ENCODE measurements at places on chromosomes 16 and 17. TPM values are rescaled to one million over a fixed set of nuclear protein-coding genes. Genes with fewer than 3 reads are reported as not detected.
A peak's percentile ranks its signal among the peaks of the same experiment; 100 is the strongest.

- no peak for DNase-seq
Observed at GRCh38 chr17:28540231-28540630, 12.2 kb downstream of the UNC119 start.

- DNase-seq, result no peak
Observed at GRCh38 chr17:68356949-68357455, 65.7 kb downstream of the ARSG start.

GRCh38 chr17:74430706-74431567, 951 bp upstream of the GPRC5C start:
- DNase-seq, result peak; percentile 97

The MYH2 gene
- not detected for polyA plus RNA-seq

GRCh38 chr16:83995754-83996153, 27.7 kb downstream of the NECAB2 start:
- no peak for DNase-seq

GRCh38 chr17:67221062-67221998, 23.7 kb downstream of the HELZ start:
- DNase-seq, result peak; percentile 69

DNA sequence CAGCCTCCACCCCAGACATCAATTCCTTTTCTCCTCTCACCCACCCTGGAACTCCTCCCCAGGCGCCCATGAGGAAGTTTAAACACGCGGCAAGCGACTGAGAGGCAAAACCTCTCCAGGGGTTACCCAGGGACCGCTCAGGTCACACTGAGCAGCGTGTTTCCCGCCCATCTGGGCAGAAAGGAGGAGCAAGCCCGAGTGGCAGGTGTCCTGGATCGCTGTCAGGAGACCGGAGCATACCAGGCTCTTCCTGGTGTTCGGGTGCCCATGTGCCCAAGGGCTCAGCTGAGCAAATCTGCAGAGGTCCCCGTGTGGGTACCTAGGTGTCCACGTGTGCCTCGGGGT, 491 bp downstream of the SLC25A19 start:
- peak; percentile 64 for DNase-seq

DNA sequence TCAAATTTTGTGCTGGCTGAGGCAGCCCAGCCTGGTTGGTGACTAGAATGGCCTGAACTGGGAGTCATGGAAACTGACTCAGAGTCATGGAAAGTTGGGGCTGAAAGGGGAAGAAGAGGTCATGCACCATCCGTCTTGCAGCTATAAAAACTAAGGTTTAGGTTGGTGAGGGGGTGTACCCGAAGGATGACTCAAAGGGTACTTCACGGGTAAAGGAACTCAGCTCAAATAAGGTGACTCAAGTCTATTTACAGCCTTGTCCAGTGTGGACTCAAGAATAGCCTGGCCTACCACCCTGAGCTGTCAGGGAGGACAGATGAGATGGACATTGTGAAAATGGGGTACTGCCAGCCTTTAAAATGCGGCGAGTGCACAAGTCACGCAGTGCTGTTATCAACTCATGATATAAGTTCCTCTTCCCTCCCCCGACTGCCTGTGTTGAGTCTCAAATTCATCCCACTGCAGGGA, 18.6 kb downstream of the CD300LB start:
- DNase-seq, result peak; percentile 15

The KCNG4 gene
- polyA plus RNA-seq, result not detected

GRCh38 chr16:58422809-58423208, 30.5 kb downstream of the GINS3 start:
- no peak for DNase-seq

GRCh38 chr17:49434821-49435670, 20.4 kb upstream of the PHB1 start:
- DNase-seq, result peak; percentile 73

The KIF22 gene
- polyA plus RNA-seq, result 73.7 TPM

- no peak for DNase-seq
Observed at GRCh38 chr17:82882715-82883418, 43.0 kb upstream of the ZNF750 start.

The HYDIN gene
- 0.33 TPM for polyA plus RNA-seq

The CHD9 gene
- polyA plus RNA-seq, result 17.9 TPM

DNA sequence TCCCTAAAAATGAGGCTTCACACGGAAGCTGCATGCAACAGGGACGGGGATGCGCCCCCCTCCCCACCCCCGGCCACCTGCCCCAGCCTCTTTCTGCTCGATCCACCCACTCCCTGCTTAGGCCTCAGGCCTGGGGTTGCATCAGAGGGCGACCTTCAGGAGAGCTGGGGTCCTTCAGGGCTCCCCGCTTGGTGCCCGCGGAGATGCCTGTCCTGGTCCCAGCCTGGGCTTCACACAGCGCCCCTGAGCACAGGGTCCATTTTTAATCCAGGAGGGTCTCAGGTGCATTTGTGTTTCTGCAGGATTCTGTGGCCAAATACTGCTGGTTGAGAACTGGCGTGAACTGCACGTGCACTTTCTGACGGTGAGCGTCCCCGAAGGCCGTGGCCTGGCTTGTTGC, 7.4 kb upstream of the APRT start:
- no peak for DNase-seq

The EFCAB13 gene
- polyA plus RNA-seq, result 4.2 TPM

The TSPAN10 gene
- polyA plus RNA-seq, result 7.1 TPM

DNA sequence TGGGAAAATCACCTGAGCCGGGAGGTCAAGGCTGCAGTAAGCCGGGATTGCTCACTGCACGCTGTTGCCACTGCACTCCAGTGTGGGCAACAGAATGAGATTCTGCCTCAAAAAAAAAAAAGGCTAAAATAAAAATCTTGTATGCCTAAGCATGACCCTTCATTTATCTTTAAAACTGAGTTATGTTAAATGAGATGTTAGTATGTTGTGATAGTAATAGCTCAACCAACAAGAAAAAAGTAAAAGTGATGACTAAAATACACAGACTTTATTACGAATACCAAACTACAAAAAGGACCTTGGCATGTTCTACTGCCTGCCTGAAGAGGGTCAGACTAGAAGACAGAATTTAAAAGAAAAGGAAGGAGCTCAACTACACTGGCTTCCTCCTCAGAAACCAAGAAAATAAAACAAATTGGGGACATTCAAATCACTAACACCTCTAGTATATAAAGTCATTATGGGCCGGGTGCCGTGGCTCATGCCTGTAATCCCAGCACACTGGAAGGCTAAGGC, 4.4 kb downstream of the SMURF2 start:
- DNase-seq, result no peak

GRCh38 chr17:80569924-80570323, 25.3 kb downstream of the RPTOR start:
- DNase-seq, result no peak

The C1QL1 gene
- polyA plus RNA-seq, result 8.5 TPM

GRCh38 chr16:30649725-30650368, 913 bp upstream of the PRR14 start:
- no peak for DNase-seq

The LYRM1 gene
- polyA plus RNA-seq, result 40.6 TPM

DNA sequence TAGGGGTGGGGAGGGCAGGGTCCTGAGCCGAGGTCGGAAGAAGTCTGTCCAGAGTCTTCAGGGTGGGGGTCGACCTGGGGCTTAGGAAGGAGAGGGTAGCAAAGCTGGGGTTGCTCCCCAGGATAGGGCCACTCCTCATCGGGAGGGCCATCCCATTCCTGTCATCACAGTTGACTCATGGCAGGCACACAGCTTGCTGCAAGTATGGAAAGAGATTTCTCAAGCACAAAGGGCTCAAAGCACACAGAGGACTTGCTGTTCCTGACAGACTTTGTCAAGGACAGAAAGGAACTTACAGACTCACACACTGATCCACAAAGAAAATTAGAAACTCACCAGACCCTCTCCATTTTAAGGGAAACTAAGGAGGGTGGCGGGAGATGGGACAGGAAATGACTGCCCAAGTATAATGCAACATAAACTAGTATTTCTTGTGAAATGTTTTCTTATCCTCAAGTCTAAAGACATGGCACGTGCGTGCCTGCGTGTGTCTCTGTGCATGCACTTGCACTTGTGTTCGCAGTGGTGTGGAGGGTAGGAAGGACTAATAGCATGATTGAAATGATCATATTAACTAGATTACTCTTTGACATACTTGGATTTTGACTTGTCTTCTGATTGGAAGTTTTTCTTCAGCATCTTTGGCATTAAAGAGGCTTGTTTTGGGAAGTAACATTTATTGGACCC, 2.4 kb downstream of the AOC2 start:
- DNase-seq, result no peak

The TM4SF5 gene
- polyA plus RNA-seq, result 1.2 TPM

DNA sequence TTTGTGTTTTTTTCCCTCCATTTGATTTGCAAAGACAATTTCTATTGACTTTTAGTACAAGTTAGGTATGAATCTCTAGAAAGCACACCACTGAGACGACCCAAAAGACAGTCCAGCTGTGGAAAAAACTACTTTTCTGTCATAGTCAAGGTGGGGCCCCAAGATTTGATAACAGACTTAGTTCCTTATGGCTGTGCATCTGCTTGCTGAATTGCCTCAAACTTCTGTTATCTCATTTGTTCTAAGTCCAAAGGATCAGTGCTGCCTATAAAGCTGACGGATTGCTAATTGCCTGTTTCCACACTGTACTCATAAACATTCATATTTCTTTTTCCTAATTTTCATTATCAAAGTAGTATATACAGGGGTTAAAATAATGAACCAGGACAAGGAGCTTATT, 180.8 kb downstream of the SPECC1 start:
- DNase-seq, result no peak

- no peak for DNase-seq
Observed at GRCh38 chr16:715477-716199, 720 bp downstream of the METRN start.

The CDH11 gene
- 1.1 TPM for polyA plus RNA-seq

The GDPD3 gene
- 1.8 TPM for polyA plus RNA-seq

The SEPHS2 gene
- polyA plus RNA-seq, result 42.8 TPM

- no peak for DNase-seq
Observed at GRCh38 chr16:80198311-80199299, 342.2 kb upstream of the DYNLRB2 start.

The POLR3K gene
- polyA plus RNA-seq, result 45.6 TPM

DNA sequence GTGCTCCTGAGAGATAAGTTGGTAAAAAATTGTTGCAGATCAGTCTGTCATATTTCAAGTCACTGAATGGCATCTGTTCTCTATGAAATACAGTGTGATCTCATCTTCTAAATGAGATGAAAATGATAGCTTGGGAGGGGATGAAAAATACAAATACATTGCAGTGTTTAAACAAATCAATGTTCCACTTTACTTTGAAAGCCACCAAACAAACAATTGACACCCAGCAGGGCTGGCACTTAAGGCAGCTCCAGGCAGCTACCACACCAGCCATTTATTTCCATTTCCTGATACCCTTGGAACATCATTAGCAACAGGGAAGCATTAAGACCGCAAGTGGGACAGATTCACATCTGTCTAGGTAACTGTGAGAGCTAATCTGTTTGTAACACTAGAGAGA, 827.6 kb upstream of the KIF2B start:
- DNase-seq, result no peak

The FBXL20 gene
- polyA plus RNA-seq, result 5.6 TPM

GRCh38 chr17:44065668-44066203, 735 bp downstream of the LSM12 start:
- no peak for DNase-seq

- DNase-seq, result no peak
Observed at GRCh38 chr16:27759967-27760788, 210.2 kb downstream of the KATNIP start.

DNA sequence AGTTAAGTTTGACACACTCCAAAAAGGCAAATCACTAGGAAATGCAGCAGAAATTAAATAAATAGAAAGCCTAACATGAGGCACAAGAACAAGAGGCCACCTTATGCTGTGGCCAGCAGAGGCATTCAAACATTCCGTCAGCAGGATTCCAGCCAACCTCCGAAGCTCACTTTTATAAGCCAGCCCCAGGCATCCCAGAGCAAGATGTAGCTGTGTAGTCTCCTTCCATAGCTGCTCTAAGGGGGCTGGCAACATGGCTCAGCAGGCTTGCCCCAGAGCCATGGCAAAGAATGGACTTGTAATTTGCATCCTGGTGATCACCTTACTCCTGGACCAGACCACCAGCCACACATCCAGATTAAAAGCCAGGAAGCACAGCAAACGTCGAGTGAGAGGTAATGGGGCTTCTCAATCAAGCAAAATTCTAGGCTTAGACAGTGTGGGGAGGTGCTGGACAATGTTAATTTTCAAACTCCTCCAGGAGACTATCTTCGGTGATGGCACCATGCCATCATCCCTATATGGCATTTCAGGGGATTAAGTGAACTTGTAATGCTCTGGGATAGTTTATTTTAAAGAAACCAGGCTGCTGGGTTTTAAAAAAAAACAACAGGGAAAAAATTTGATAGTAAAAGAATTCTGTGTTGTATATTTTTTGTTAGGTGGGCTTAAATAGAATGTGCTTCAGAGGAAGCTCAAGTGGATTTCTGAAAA, at the start of gene CLEC3A:
CLEC3A (plus strand) TSS at position 202 of the 714 bp plus-strand sequence; CDS start at position 281, 79 bp downstream.
- no peak for DNase-seq

The PPP1R27 gene
- not detected for polyA plus RNA-seq

- DNase-seq, result no peak
Observed at GRCh38 chr16:86080131-86080875, 181.3 kb downstream of the IRF8 start.

DNA sequence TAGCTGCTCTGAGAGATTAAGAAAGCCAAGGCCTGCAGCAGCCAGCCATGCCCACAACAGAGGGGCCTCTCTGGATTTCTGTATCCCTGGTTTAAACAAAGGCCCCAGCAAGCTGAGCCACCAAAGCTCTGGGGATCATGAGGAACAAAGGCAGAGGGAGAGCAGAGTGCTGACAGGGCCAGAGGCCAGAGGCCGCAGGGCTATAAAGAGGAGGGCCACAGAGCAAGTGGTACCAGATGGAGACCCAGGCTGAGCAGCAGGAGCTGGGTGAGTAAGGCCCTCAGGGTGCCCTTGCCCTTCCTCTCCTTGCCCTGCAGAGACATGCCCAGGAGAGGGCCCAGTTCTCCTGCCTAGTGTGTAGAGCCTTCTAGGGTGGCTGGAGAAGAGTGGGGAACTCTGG, at the start of gene CRYBA1:
CRYBA1 (plus strand) TSS at position 232 of the 400 bp plus-strand sequence; CDS start at position 237, 5 bp downstream.
- no peak for DNase-seq

The TCAP gene
- polyA plus RNA-seq, result 1.2 TPM

GRCh38 chr17:78883089-78883532, 19.9 kb downstream of the CEP295NL start:
- peak; percentile 98 for DNase-seq

GRCh38 chr17:17561408-17562145, 29.9 kb downstream of the PEMT start:
- DNase-seq, result no peak

The ADAM11 gene
- 2.1 TPM for polyA plus RNA-seq

All from A549 (cell line).